ENCODE measurements at places on chromosomes 7 and 10.

GRCh38 chr10:110357252-110357780, 52.6 kb upstream of the SMNDC1 start:
- peak; percentile 60 for DNase-seq

- peak; percentile 91 for DNase-seq
Measured at GRCh38 chr10:32445740-32446535, at the start of gene CCDC7. CCDC7 (plus strand) TSS chr10:32446140; CDS start chr10:32451643, 5,503 bp downstream.

DNA sequence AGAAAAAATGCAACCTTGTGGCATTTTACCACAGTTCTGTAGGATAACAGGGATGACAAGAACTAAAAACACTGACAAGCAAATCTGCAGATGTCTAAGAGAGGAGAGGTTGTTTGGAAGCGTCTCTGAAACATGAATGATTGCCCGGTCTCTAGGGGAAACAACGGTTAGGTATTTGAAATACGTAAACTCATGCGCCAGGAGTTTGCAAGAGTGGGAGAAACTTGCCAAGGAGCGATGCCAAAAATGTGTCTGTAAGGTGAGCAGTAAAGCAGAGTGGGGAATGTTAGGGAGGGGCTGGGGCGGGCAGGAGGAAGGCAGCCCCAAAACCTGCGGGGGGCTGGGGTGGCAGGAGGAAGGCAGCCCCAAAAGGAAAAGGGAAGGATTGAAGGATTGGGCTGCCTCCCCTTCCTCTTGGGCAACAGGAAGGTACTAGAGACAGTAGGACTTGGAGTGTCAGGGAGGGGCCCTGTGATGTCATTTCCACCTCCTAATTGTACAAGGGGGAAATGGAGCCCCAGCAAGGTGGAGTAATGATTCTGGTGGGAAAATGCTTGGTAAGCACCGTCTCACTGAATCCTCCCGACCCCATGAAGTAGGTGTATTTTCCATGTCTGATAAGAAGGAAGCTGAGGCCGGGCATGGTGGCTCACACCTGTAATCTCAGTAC, 33.2 kb upstream of the PLEKHA1 start:
- no peak for DNase-seq

GRCh38 chr7:1553512-1554210, 2.3 kb downstream of the TMEM184A start:
- DNase-seq, result no peak

- DNase-seq, result no peak
Measured at GRCh38 chr7:144903201-144903600, 67.3 kb upstream of the TPK1 start.

DNA sequence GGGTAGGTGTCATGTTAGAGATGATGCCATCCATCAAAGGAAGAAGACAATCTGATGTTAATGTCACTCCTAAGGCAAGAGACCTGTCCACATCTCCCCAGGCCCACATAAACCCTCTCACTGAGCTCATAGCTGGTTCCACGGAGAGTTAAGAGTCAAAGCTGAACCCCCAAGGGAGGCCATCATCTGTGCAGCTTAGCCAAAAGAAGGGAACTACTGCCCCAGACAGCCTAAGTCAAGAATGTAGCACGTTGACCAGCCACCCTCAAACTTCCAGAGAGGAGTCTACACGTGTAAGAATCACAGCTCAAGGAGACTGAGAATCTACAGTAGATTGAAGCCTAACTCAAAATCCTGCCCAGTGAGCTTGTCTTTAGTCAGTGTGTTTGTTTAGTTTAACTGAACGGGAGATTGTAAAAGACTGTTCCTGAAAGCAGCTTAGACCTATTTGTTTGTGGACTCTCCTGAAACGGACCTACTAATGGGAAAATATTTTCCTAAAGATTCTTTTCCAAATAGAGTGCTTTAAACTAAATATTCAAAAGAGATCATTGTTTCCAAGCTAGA, 192.7 kb upstream of the NFE2L3 start:
- no peak for DNase-seq

DNA sequence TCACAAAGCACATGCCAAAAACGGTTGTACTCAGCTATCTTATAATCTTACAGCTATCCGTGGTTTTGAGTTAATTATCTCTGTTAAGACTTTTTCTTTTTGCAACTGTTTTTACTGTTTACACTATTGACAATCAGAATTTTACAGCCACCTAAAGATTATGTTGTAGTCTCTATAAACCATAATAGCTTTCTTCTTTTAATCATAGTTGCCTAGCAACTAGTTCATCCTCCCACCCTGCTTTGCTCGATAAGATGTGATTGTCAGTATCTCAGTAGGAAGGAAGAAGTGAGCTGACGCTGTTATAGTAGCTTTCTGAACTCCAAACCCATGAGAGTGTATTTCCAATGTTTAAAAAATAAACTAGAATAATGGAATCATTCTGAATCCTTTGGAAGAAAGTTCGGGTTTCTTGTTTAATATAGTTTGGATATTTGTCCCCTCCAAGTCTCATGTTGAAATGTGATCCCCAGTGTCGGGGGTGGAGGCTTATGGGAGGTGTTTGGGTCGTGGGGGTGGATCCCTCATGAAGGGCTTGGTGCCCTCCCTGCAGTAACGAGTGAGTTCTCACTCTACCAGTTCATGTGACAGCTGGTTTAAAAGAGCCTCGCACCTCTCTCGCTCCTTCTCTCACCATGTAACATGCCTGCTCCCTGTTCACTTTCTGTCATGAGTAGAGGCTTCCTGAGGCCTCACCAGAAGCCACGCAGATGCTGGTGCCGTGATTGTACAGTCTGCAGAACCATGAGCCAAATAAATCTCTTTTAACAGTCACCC, 68.1 kb downstream of the SVOPL start:
- no peak for DNase-seq
